ENCODE measurements at places on chromosomes 2 and 18.

DNA sequence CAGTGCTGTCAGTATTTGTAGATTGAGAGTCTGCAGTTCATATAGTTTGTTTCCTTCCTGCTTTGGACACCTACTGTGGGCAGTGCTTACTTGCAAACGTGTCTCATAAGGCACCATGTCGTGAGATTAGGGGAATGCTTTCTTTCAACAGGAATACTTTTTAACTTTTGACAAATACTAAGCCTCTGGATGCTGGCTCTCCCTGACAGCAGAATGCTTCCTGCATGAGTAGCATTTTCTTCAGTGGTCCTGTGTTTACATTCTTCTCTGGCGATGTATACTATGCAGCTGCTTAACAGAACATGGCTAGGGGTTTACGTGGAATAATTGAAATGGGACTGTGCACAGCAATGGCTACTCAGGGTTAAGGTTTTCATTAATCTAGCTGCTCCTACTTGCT lies 807.5 kb downstream of the MBD2 start:
- DNase-seq = no peak

- DNase-seq = no peak
Observed at GRCh38 chr2:106554411-106554810, 67.2 kb downstream of the CD8B2 start.

GRCh38 chr18:59276047-59276446 lies 2.8 kb upstream of the RAX start:
- DNase-seq = no peak

DNA sequence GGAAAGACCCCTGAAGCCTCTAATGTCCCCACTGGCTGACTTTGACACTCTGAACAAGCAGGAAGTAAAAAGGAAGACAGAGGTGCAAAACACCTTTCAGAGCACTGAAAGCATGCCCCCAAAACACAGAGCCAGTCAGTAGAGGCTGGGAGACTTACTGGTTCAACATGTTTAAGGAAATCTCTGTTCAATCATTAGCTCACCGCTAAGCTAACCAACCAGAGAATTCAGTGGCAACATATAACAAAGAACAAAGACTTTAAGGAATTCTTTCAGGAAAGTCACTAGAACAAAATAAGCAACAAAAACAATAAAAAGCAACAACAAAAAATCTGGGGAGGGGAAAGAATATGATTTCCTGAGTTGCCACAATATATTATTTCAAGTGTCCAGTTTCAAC lies 24.1 kb upstream of the RNU4ATAC start:
- DNase-seq = no peak

GRCh38 chr2:121038891-121039616 lies 245.9 kb downstream of the TFCP2L1 start:
- no peak for DNase-seq

DNA sequence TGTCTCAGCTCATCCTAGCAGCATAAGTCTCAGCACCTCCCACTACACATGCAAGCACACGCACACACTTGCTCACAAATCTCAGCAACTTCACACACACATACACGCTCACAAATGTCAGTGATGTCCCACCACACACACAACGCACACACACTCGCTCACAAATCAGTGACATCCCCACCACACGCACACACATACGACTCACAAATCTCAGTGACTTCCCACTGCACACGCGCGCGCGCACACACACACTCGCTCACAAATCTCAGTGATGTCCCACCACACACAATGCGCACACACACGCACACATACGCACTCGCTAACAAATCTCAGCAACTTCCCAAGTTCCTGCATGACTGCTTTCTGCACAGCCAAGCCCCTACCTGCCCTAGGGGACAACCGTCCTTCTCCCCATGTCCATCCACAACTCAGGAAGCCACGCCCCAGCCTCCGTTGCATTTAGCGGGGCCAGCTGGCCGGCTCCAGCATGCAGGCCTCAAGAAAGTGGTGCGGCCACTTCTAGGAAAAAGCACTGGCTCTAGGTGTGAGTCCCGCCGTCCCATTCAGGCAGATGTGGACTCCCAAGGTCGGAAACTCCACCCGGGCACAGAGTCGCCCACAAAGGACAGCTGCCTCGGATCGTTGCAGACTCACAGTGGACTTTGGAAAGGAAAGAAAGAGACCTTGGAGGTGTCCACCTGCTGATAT lies 180.1 kb upstream of the SALL3 start:
- no peak for DNase-seq

DNA sequence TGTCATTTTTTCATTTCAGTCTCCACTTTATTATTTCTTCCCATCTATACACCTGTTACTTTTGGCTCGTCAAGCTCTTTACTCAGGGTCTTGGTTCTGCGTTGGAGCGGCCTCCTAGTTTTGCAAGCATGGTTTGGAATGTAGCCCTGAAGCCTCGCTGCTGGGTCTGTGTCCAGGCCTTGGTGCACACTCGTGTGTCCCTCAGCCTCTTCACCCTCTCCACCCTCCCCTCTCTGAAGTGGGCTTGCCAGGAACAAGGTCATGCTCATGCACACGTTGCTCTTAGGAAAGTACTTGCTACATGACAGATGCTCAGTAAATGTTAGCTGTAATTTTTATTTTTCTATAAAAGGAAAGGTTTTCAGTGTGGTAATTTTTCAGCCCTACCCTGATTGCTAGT lies 147.0 kb downstream of the ATP9B start:
- DNase-seq = no peak

DNA sequence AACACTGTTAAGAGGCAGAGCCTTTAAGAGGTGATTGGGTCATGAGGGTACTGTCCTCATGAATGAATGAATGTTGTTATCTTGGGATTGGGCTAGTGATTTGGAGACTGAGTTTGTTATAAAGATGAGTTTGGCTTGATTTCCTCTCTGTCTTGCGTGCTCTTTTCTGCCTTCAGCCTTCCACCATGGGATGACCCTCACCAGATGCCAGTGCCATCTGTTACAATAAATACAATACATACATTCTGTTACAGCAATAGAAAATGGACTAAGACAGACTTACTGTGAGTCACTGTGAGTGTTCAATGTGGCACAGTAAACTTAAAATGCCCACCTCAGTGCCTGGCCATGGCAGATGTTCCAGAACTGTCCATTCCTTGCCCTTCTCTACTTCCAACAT lies 95.0 kb upstream of the ZFP36L2 start:
- DNase-seq = no peak

DNA sequence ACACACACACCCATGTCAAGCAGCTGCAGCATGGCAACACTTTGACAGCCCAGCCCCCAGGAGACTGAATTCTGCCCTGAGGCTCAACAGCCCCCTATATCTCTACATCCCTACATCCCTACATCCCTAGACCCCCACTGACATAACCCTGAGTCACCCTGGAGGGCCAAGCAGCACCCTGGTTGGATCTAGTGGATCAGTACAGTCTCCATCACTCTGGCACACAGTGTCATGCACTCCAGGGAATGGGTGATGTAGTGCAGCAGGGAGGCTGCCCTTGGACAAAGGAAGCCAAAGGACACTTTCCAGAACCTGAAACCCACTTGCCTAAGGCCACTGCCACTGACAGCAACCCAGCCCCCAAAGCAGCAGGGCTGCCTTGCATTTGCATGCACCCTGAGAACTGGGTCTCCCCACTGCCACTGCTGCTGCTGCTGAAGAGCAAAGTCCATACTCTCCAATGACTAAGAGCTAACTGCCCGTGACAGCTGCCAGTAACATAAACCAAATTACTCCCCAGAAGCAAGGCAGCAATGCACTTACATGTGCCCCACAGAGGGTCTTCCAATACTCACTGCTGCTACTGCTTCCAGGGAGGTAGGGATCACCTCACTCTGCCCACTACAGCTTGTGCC lies 681.6 kb upstream of the KLHL29 start:
- no peak for DNase-seq

DNA sequence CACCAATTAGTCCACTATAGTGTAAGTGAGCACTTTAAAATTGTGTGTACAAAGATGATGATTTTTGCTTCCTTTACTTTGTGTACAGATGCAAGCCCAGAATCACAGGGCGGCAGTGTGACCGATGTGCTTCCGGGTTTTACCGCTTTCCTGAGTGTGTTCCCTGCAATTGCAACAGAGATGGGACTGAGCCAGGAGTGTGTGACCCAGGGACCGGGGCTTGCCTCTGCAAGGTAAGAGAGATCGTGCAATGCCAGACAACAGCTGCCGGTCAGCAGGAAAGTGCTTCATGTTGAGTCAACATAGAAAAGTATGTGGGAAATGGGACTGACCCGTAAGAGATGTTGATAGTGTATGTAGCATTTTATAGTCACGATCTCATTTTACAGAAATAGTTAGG lies 156.8 kb upstream of the TTC39C start:
- peak; percentile 76 for DNase-seq

- DNase-seq = no peak
Observed at GRCh38 chr2:234031207-234031606, 19.3 kb upstream of the SPP2 start.

DNA sequence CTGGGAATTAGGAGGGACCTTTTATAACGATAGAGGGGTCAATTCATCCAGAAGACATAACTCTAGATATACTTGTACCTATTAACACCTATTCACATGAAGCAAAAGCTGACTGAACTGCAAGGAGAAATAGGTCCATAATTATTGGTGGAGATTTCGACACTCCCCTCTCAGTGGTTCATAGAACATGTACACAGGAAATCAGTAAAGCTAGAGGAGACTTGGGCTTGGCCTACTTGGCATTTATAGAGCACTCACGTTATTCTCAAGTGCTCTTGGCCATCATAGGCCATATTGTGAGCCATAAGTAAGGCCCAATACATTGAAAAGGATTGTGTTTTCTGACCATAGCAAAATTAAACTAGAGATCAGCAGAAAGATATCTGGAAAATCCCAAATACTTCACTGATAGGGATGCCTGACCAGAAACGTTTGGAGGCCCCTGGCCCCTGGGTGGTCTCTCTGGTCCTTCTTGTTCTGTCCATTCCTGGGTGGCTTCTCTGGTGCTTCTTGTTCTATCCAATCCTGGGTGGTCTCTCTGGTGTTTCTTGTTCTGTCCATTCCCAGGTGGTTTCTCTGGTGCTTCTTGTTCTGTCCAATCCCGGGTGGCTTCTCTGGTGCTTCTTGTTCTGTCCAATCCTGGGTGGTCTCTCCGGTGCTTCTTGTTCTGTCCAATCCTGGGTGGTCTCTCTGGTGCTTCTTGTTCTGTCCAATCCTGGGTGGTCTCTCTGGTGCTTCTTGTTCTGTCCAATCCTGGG lies 49.0 kb downstream of the SNED1 start:
- no peak for DNase-seq

- DNase-seq = peak; percentile 38
Observed at GRCh38 chr18:432791-433190, 67.7 kb downstream of the COLEC12 start.

DNA sequence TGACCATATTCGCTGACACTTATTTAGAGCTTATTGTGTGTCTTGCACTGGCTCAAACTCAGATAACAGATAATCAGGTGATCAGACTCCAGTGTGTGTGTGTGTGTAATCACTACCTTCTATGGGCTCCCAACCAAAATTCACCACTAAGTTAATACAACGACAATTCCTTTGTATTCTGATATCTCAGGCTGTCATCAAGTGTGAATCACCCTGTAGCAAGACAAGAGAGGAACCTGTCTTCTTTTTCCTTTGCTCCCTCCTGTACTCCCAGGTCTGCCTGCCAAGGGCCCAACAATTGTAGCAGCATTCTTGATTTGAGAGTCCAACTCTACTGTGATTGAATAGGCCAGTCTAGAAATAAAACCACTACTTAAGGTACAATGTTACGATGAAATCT lies 25.8 kb downstream of the ITGB6 start:
- DNase-seq = no peak

- no peak for DNase-seq
Observed at GRCh38 chr2:157748371-157749142, 119.9 kb upstream of the ACVR1C start.

- no peak for DNase-seq
Observed at GRCh38 chr2:231373786-231374349, 21.6 kb upstream of the B3GNT7 start.

DNA sequence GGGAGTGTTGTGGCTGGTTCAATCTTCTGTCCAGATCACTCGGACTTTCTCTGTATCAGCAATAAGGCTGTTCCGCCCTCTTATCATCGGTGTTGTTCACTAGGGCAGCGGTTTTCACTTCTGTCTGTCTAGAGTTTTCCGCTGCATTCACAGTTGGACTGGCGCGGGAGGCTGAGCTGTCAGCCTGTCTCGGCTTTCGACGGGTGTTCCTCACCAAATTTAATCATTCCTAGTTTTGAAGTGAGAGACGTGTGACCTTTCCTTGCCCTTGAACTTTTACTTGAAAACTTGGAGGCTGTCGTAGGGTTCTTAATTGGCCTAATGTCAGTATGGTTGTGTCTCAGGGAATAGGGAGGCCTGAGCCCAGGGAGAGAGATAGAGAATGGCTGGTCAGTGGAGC lies 108.3 kb downstream of the NFATC1 start:
- no peak for DNase-seq

GRCh38 chr2:129400826-129401225 lies 578.6 kb upstream of the RAB6C start:
- no peak for DNase-seq

DNA sequence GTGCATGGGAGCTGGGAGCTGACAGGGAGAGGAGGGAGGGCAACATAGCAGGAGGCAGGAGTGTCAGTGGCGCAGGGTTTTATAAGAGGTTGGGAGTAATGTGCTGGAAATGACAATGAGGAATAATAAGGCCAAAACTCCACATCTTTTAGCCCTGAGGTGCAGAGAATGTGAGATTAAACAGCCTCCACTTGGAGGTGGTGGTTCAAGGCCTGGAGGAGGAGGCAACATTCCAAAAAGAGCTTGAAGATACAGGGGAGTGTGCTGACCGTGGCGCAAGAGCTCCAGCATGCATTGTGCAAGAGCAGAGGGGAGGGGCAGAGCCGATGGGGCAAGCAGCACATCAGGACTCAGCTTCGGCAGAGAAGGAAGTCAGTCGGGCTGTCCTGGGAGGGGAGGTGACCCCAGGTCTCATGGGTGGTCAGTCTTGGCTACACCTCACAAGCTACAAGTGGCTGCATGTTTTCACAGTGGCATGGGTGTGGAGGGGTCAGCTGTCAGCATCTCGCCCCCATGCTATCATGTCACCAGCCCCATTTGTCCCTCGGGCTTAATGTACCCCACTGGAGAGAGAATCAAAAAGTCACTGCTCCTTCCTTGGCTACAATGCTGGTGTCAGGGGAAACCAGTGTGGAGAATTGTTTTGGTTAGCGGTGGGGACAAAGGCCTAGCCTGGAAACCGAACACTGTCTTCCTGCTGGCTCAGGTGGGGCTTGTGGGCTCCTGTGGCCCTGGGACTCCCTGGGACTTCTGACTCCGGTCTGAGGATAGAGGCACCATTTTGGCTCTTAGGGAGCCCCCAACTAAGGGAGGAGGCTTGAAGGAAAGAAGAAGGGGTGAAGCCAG lies 208.0 kb downstream of the ZFP36L2 start:
- no peak for DNase-seq

DNA sequence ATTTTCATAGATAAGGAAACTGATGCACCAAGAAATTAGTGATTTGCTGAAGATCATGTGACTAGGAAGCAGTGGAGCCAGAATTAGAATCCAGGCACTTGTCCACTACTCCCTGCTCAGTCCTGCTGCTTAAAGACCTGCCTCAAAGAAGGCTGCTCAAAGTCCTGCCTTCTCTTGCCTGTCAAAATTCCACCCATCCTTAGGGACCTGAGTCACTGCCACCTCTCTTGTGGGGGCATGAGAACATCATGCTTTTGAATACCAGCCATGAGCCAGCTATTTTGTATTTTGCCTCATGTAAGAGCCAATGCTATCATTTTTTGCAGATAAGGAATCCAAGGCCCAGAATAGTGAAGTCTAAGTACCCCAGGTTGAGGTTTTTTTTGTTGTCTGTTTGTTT lies 47.1 kb downstream of the DDX1 start:
- no peak for DNase-seq

- DNase-seq = no peak
Observed at GRCh38 chr2:129443865-129444739, 535.4 kb upstream of the RAB6C start.

- DNase-seq = no peak
Observed at GRCh38 chr2:159922563-159922962, 124.6 kb upstream of the CD302 start.

Measured in endothelial cell of umbilical vein (primary cell).